Left ventricle myocardium superior (tissue), 1 donor: ENCODE measurements at places on chromosomes 1 and 21.

GRCh38 chr1:56447823-56448222, 131.5 kb downstream of the PLPP3 start:
- DNase-seq = no peak

- no peak for DNase-seq
Observed at GRCh38 chr1:81513796-81514354, 286.9 kb upstream of the ADGRL2 start.

DNA sequence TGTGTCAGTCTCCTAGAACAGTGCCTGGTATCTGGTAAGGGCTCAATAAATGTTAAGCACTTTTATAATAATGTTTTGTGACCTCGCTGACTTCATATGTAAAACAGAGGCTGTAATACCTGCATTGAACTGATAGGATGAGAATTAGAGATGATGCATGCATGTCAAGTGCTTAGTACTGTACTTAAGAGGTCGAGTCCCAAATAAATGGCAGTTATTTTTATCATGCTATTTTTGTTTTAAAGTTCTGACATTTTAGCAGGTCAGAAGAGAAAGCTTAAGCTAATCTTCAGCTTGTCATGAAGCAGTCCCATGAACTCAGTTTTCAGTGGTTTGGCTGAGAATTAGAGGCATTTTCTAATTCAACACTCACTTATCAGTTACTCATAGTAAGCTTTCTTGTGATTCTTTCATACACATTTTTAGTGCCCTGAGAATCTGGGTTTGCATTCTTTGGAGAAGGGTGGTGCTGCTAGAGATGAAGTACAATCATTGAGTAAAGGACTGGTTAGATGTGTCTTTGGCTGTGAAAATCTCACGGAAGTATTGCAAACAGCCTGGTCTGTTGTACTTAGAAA, 75.7 kb upstream of the RAVER2 start:
- no peak for DNase-seq

GRCh38 chr1:8670371-8670818, 147.0 kb downstream of the RERE start:
- DNase-seq = no peak

DNA sequence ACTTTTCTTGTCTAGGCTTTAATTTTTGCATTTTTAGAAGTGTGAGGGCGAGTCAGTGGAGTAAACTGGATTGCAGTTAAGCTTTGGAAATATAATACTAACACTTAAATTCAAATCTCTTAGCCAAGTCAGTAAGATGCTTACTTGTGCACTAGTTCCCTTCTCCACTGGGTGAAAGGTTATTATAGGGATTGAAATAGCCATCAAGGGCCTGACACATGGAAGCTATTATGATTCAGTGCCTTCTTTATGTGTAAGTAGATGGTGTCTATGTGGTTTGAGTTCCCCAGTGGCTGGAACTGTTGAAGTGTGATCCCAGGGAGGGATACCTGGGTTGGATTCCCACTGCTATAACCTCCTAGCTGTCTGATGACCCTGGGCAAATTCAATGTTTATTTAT, 24.7 kb upstream of the DMRTA2 start:
- DNase-seq = no peak
